ENCODE measurements at places on chromosomes 16 and 17.

DNA sequence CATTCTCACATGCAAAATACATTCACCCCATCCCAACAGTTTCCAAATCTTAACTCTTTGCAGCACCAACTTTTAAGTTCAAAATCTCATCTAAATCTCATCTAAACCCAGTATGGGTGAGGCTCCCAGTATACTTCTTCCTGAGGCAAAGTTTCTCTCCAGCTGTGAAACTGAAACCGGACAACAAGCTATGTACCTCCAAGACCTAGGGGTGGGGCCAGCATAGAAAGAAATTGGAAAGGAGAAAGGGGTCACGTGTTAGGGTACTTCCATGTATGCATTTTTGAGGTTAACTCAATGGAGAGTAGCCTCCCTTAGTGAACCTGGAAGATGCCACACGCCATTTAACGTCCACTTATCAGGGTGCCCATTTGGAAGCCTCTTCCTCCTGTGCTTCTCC lies 23.9 kb upstream of the LRRC75A start:
- no peak for DNase-seq

GRCh38 chr17:3821101-3821500 lies 20.1 kb upstream of the ITGAE start:
- DNase-seq, result no peak

DNA sequence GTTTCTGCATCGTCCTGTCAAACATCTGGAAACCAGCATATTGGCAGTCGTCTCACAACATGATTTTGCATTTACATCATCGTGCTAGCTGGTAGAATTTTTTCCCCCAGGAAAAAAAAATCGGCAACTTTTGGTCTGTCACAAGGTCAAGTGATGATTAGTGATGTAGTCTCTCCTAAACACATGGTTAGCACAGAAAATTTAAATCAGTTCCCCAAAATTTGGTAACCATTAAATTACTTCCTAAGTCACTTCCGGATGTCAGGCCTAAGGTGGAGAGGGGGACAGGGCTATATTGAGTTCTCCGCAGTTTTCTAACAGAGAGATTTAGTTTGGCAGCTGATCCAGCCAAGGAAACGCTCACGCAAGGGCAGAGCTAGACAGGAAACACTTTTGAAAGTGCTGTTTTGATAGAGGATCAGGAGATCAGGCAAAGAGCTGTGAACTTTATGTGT lies 271.0 kb upstream of the TBX2 start:
- no peak for DNase-seq

DNA sequence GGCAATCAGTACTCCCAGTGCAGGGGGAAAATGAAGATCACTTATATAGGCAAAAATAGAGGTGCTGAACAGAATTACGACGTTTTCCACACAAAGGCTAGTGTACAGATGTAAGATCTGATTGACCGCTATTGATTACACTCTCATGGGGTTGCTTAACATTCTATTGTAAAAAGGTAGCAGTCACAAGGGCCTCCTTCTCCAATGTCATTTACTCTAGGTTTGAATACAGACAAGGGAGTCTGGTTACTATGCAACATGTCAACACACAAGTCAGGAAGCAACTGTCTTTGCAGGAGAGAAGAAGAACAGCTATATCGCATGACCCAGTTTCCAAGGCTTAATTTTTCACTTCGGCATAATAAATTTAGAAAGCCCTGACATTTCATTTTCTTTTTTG lies 7.9 kb downstream of the KRT37 start:
- no peak for DNase-seq

- no peak for DNase-seq
Observed at GRCh38 chr17:43006639-43007551, at the start of gene IFI35. Gene IFI35, plus strand, starts transcription at chr17:43006784. Its CDS starts 164 bp downstream, at chr17:43006948.

DNA sequence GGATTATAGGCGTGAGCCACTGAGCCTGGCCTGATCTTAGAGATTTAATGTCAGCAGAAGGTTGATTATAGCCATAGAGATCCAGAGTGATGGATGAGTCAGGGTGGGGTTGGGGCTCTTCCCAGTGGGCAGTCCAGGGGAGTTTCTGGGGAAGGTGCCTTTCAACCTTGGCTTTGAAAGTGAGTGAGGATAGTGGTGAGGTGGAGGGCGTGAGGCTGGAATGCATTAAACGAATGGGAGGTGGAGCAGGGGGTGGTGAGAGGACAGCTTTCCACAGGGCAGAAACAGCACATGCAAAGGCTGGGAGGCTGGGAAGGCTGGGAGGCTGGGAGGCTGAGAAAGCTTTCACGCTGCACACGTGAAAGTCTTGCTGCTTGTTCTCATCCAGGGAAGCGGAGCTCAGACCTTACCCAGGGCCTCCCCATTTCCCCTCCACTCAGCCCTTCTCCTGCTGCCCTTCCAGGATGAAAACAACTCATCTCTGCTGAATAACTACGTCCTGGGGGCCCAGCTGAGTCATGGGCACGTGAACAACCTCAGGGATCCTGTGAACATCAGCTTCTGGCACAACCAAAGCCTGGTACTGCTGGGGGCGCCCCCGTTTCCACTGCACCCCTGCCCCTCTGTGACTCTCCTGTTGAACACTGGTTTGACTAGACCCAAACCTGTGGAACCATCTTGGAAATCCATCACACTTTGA lies 22.3 kb downstream of the ADGRG5 start:
- DNase-seq, result no peak

- peak; percentile 99 for DNase-seq
Observed at GRCh38 chr17:36629252-36629847, 28.0 kb downstream of the MRM1 start.

- DNase-seq, result no peak
Observed at GRCh38 chr16:31420037-31420436, 8.1 kb downstream of the COX6A2 start.

DNA sequence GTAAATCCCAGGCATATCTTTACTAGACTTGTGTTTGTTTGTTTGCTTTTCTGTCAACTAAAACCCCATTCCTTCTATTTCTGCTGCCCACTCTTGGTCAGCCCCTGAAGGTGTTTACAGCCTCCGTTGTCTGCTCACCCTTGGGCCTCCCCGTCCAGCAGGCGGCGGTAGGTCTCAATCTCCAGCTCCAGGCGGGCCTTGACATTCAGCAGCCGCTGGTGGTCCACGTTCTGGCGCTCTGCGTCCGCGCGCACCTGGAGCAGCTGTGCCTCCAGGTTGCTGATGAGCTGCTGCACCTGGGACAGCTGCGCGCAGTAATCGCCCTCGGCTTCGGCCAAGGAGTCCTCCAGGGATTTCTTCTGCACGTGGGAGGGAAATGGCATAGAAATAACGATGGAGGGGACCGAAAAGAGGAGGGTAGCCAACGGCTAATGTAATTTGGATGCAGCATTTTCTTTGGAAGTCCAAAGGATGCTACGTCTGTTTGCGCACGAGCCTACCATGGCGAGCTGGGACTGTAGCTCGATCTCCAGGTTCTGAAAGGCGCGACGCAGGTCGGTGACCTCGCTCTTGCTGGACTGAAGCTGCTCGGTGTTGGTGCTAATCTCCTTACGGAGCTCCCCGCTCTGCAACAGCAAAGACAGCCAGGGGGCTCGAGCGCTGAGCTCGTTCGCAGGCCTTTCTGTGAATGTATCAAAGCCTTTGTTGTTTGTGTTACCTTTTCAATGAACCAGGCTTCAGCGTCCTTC lies 3.9 kb downstream of the KRT12 start:
- DNase-seq, result peak; percentile 91

- DNase-seq, result no peak
Observed at GRCh38 chr17:58691701-58692238, at the start of gene TEX14. Gene TEX14, minus strand, starts transcription at chr17:58692045. Its CDS starts 40,044 bp downstream, at chr17:58652001.

DNA sequence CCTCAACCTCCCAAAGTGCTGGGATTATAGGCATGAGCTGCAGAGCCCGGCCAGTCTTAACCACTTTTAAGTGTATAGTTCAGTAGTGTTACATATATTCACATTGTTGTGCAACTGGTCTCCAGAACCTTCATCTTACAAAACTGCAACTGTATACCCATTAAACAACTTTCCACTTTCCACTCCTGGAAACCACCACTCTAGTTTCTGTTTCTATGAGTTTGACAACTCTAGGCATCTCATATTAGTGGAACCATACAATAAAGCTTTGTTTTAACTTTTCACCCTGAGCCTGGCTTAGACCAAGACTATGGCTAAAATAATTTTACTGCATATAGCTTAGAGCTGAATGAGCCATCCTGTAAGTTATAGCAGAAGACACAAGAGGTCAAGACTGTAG lies 108.0 kb upstream of the GOT2 start:
- no peak for DNase-seq

DNA sequence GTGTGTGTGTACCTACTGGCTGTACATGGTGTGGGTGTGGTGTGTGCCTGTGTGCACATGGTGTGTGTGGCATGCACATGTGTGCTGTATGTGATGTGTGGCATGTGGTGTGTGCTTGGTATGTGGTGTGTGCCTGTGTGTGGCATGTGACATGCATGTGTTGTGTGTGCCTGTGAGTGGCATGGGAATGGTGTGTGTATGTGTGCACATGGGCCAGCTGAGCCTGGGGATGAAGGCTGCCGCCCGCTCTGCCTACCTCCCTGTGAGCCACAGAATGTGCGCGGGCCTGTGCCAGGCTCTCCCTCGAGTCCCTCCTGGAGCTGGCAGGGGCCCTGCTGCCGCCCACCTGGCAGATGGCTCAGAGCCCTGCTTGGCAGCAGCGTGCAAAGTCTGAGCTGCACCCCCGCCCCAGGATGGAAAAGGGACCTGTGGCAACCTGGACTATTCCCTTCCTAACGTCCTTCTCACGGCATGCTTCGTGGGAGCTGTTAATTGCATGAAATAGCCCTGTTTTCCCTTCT lies 9.3 kb downstream of the PRSS27 start:
- no peak for DNase-seq

DNA sequence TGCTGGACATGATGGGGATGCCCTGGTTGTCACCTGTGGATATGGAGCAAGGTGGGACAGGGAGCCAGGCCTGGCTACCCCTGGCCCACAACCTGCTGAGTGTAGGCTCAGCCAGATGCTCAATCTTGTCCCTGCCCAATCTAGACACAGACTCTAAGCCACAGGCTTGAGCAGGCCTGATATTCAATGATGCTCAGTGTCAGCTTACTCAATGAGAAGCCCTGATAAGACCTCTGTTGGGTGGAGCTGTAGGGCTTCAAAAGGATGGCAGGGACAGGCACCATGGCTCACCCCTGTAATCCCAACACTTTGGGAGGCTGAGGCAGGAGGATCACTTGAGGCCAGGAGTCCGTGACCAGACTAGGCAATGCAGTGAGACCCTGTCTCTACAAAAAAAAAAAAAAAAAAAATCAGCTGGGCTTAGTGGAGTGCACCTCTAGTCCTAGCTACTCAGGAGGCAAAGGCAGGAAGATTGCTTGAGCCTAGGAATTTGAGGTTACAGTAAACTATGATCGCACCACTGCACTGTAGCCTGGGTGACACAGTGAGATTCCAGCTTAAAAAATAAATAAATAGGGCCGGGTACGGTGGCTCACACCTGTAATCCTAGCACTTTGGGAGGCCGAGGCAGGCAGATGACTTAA lies 3.4 kb downstream of the LCAT start:
- DNase-seq, result no peak

GRCh38 chr17:68662479-68662878 lies 61.3 kb upstream of the FAM20A start:
- DNase-seq, result no peak

DNA sequence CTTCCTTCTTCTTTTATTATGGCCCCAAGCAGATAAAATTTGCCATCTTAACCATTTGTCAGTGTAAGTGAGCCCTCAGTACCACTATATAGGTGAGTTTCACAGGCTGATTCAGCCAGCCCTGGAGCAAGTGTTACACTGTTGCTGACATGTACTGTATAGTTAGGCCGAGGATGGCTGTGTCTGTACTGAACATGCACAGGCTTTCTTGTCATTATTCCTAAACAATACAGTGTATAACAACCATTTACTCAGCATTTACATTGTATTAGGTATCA lies 53.7 kb downstream of the AMFR start:
- DNase-seq, result no peak

DNA sequence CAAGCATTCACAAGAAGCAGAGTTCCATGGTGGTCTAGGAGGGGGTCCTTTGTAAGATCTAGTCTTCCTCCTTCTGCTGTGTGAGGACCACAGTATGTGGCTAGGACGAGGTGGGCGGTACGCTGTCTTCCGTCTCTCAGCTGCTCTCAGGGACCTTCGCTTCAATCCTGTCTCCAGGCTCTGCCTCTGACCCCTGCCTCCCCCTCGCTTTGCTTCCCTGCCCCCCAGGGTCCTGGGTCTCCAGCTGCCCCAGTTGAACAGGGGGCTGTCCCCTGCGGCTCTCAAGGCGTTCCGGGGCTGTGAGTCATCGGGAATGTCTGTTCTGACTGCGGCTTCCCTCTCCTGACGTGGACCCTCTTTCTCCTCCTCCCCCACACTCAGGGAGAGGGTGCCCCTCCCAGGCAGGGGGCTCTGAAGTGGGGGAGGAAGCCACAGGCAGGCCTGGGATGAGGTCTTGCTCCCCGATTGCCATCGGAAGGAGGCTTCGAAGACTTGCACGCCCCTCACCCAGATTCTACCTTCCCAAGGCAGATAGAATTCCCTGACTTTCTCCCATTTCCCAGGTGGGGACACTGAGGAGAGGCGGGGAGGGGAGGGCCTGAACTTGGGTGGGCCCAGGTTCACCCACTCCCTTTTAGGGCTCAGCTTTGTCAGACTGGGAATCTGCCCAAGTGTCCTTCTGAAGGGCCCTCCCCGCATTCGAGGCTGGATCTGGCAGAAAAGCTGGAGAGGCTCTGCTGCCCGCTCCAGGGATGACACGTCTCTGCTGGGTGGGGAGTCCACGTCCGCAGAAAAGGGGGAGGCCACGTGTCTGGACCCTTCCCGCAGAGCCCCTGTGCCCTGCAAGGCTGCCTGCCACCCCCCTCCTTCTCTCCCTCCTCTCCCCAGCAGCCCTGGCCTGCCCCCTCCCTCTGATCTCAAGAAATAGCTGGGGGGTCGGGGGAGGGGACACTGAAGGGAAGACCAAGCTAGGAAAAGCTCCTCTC lies 9.1 kb upstream of the COL1A1 start:
- DNase-seq, result peak; percentile 81

GRCh38 chr16:55189224-55189623 lies 134.8 kb upstream of the IRX6 start:
- no peak for DNase-seq

- DNase-seq, result no peak
Observed at GRCh38 chr16:4679156-4679849, 14.1 kb upstream of the NUDT16L1 start.

GRCh38 chr16:31404353-31405064 lies 11.4 kb downstream of the ITGAD start:
- DNase-seq, result no peak

- no peak for DNase-seq
Observed at GRCh38 chr17:68255731-68256538, 8.1 kb downstream of the AMZ2 start.
